NCI-H524 treated with DMSO at 0.1 percent for 48 hours (cell line): ENCODE measurements at places on chromosomes 6 and 20.

DNA sequence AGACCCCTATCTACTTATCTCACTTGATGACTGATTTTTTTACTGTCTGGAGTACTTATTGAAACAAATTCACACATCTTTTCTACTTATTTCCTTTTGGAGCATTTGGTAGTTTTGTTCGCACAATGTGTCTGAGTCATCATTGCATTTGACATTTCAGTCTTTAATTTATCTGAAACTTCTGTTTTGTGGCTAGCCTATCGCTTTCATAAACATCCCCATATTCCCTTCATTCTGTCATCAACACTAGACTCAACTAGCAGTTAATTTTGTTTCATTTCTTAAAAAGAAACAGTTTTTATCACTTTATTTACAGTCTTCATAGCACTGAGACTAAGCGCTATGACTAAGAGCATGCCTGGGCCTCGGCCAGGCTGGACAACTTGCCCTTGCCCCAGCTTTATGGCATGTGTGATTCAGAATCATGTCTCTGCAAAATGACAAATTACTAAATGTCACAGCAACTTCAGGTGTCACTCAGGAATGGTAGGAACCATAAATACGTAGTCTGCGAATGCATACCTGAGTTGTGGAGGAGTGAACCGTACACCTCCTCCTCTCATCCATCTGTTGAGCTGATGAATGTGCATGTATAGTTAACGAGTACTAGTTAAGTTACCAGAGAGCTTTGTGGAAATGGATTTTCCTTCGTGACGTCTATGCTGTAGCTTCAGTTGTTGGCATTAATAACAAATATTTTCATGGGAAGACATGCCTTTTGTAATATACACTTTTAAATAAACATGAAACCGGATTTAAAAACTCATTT, 16.2 kb downstream of the L3MBTL3 start:
- DNase-seq: no peak

- DNase-seq: peak; percentile 98
Measured at GRCh38 chr6:143279385-143279784, 171.1 kb downstream of the ADAT2 start.

GRCh38 chr20:46978951-46979491, 84.4 kb downstream of the EYA2 start:
- DNase-seq: peak; percentile 98

- no peak for DNase-seq
Measured at GRCh38 chr6:112153926-112154607, 66.7 kb downstream of the FAM229B start.

- DNase-seq: no peak
Measured at GRCh38 chr6:5869261-5869660, 137.5 kb downstream of the NRN1 start.

DNA sequence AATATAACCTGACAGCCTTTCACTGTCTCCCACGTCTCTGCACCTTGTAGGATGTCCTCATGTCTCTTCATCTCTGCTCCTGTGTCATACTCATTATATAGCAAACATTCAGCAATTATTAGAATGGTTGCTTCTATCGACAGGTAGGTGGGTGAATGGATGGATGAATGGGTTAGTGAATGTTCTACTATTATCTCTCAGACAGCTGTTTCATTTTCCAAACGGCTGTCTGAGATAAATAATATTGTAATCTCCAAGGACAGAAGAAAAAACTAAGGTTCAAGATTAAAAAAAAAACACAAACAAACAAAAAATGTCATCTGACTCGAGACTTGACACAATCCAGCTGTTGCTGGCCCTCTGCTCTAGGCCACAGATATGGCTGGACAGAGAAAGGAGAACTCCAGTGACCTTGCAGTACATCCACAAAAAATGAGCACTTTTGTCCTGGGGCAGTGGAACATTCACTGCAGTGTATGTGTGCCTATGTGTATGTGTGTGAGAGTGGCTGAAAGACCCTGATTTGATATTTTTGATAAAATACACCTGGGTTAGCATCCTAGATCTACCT, 2.1 kb downstream of the HNF4A start:
- no peak for DNase-seq

- no peak for DNase-seq
Measured at GRCh38 chr6:28010526-28010925, 53.5 kb downstream of the OR2B6 start.

DNA sequence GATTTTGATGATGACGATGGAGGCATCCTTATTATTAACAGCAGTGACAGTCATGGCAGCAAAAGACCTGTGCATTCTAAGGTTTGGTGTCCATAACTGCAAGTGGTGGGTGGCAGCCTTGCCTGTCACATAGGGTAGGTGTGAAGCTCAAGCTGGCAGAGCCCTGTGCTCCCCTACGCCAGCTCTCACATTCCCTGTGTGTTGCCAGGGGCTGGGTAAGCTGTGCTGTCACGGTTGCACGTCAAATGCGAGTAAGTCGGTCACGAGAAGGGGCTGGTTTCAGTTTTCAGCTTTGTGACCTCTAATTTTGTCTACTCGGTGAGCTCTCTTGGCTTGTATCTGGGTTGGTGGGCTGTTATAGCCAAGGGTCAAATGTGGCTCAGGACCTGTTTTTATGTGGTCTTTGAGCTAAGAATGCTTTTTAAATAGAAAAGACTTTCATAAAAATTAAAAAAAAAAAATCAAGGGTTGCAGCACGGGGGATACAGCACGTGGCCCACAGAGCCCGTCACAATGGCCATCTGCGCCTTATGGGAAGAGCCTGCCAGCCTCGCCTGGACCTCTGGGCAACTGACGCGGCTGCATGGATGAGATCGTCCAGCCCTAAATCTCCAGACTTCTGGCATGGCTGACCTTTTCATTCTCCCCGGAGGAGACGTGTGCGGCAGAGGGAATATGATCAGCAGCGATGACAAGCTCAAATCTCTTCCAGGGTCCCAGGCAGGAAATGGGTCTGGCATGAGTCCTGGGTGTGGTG, 148.5 kb downstream of the PHACTR3 start:
- no peak for DNase-seq

GRCh38 chr6:36358226-36358915, 21.7 kb upstream of the BNIP5 start:
- no peak for DNase-seq

DNA sequence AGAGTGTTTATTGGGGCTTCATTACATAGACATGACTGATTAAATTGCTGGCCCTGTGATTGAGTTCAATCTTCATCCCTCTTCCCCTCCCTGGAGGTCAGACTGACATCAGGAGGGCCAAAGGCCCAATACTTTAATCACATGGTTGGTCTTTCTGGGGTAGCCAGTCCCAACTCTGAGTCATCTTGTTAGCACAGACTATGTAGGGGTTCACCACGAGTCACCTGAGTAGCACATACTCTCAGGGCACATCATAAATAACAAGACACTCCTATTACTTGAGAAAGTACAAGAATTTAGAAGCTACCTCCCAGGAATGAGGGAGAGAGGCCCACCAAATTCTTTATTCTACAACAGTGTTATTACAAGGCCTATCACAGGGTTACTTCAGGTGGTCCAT, 11.3 kb downstream of the GINS1 start:
- DNase-seq: no peak

- no peak for DNase-seq
Measured at GRCh38 chr20:24915440-24915839, 33.6 kb upstream of the CST7 start.

DNA sequence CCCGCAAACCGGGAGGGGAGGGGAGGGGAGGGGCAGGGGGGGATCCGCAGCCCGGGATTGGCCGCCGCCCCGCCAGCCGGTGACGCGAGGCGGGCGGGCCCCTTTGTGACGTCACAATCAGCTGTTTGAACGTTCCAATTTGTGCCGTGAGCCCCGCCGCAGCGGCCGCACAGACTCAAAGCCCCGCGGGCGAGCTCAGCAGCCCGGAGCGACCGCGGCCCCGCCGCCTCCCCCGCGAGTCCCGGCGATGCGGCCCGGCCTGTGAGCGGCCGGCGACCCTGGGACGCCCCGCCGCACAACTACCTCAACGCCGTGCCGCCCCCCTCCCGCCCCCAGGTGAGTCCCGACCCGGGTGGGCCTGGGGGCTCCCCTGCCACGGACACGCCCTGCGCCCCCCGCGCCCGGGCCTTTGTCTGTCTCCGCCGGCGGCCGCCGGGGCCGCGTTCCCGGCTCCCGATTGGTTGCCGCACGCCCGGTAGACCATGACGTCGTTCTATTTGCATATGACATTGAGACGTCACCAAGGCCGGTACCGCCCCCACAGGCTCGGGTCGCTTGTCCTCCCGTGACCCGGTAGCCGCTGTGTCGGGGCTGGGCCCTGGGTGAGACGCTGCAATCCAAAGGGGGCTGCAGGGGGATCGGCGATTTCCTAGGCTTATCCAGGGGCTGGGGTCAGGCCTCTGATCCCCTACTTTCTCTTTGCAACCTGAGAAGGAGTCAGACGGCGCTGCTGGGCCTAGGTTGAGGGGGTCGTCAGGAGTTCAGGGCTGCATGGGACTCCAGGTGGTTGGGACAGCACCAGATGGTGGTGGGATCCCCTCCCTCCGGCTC, at the start of gene TP53INP2:
TP53INP2 (plus strand) TSS at position 168 of the 831 bp plus-strand sequence. CDS start 4,396 bp downstream, outside the sequence.
- peak; percentile 93 for DNase-seq

- no peak for DNase-seq
Measured at GRCh38 chr20:58852543-58853271, at the start of gene GNAS. Gene GNAS, plus strand, starts transcription at chr20:58852716.

GRCh38 chr6:92196325-92196724, 1223.0 kb downstream of the EPHA7 start:
- no peak for DNase-seq

DNA sequence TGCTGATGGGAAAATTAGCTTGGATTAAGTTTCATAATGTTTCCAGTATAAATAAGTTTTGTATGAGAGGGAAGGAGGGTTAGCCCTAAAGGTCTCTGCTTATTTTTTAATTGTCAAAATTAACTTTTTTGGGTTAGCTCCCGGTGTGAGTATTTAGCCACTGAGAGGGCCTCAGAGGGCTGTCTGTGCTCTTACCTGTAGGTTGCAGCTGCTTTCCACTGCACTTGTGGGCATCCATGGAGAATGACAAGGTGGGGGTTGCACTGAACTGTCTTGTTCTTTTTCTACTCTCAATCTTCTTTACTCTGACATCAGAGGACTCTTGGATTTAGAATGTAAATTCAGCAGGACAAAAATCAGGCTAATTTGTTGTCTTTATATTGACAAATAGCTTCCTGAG, 81.4 kb downstream of the CD164 start:
- no peak for DNase-seq

DNA sequence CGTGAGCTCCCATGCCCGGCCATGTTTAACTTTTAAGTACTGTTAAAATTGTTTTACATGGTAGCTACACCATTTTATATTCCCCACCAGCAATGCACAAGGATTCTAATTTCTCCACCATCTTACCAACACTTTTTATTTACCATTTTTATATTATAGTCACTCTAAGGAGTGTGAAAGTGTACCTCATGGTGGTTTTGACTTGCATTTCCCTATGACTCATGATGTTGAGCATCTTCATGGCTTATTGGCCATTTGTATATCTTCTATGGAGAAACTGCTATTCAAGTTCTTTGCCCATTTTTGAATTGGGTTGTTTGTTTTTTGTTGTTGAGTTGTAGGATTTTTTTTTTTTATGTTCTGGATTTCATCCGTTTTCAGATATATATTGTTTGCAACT, 15.6 kb upstream of the BPHL start:
- no peak for DNase-seq

- no peak for DNase-seq
Measured at GRCh38 chr6:37182736-37183590, 13.0 kb downstream of the PIM1 start.

DNA sequence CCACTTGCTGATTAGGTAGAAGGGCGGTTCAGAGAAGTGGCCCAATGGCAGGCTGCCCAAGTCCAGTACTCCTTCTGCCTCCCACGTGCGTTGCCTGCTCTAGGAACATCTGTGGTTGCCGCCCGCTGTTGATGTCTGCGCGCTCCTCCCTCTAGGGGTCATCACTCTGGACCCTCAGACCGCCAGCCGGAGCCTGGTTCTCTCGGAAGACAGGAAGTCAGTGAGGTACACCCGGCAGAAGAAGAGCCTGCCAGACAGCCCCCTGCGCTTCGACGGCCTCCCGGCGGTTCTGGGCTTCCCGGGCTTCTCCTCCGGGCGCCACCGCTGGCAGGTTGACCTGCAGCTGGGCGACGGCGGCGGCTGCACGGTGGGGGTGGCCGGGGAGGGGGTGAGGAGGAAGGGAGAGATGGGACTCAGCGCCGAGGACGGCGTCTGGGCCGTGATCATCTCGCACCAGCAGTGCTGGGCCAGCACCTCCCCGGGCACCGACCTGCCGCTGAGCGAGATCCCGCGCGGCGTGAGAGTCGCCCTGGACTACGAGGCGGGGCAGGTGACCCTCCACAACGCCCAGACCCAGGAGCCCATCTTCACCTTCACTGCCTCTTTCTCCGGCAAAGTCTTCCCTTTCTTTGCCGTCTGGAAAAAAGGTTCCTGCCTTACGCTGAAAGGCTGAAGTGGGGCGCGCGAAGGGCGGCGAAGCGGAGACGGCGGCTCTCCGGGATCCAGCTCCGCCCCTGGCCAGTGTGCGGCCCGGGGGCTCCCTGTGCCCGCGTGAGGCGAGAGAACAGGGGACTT, 8.5 kb downstream of the TRIM15 start:
- DNase-seq: peak; percentile 61
